Thoracic aorta (tissue), 2 donors: ENCODE measurements at places on chromosomes 5 and 9.

GRCh38 chr5:162657076-162657475, 589.5 kb downstream of the GABRG2 start:
- no peak for DNase-seq

GRCh38 chr5:136726506-136726905, 361.2 kb upstream of the TRPC7 start:
- DNase-seq: no peak

DNA sequence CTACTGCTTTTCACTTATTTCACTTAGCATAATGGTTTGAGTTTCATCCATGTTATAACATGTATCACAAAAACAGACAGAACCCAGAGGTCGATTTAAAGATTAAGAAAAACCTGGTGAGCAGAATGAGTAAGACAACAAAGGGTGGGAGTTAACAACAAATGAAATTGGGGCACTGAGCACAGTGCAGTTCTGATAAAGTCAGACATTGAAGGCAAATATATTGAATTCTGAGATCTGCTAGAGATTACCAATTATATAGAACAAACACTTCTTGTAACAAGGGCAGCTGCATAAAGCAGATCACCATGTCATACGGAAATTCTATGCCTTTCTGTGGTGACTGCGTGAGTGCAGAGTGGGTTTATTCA, 517.3 kb upstream of the RORB start:
- DNase-seq: no peak

- DNase-seq: no peak
These were observed 34.7 kb upstream of the SLC22A5 start for GRCh38 chr5:132334812-132335211.

DNA sequence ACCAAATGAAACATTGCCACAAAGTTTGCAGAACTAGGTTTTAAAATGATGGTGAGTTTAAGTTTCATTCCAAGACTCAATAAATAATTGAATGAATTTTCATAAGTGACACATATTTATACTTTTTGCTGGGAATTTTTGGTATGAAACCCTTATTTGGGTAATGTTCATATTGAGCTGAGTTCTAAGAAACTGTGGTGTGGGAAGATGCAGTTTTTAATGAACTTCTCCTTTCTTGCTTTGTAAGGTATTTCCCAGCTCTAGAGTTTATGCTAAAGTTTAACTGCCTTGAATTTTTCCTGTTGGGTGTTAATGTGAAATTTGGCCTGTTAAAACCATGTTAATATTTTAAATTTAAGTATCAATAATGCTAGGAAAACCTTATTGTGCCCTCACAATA, 15.1 kb downstream of the RABGAP1 start:
- no peak for DNase-seq

GRCh38 chr5:65651144-65651543, 26.3 kb downstream of the SHLD3 start:
- DNase-seq: no peak

GRCh38 chr5:15137414-15137813, 265.8 kb upstream of the ANKH start:
- DNase-seq: no peak

GRCh38 chr5:159048298-159048697, 51.4 kb downstream of the EBF1 start:
- no peak for DNase-seq

- DNase-seq: no peak
These were observed 396.1 kb upstream of the DAP start for GRCh38 chr5:11157132-11157531.

DNA sequence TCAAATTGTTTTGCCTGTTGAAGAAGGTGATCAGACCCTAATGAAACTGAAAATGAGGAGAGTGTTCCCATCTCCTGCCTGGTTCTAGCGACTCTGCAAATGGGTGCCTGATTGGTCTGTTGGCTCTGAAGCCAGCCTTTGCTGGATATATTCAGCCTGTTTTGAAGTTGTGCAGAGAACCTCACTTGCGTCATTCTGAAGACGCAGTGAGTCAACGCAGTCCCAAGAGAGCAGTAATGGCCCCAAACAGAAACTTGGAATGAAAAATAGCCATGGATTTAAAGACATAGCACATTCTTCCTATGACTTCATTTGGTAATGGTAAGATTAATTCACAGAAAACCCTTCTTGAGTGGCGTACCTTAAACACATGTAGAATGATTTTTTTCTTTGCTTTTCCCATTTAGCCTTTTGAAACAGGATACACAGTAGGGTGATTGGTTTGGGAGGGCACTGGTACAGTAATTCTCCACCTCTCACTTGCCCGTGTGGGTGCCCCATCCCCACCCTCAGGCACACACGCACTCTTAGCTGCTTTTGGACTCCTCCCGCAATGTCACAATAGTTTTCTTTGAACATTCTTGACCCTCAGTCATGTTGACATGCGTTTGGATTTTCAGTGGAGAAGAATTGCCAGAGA, 54.1 kb upstream of the ABL1 start:
- peak; percentile 63 for DNase-seq

DNA sequence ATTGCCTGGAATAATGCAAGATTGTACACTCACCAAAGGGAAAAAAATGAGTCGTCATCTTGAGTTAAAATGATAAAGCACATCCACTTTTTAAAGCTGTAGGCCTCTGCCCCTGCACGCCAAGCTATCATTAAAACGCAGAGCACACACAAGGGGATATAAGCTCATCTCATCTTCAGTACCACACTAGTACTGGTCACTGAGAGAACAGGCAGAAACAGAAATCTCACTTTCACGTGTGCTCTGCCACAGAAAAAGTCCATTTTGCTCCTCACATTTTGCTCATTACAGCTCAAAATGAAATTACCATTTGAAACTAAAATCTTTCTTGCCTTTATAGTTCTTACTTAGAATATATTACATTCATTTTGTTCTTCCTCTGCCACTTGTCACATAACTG, 99.2 kb upstream of the SLC30A5 start:
- no peak for DNase-seq

DNA sequence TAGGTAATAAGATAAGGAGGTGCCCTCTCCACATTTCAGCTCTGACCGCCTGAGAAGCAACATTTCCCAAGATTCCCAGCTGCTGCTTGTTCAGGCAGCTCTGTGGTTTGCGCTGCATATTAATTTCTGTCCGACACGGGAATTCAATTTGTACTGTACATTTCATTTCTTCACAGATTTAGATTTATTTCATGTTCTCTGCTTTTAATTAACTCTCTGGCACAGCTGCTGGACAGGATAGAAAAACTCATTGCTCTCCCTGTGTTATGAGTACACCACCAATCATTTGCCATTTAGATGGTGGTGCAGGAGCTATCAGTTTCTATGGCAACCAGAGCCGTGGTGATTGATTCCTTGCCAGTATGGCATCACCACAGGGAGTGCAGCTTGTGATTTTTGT, 558.5 kb downstream of the DMRTA1 start:
- DNase-seq: no peak

GRCh38 chr9:33139421-33140228, 27.5 kb downstream of the B4GALT1 start:
- DNase-seq: no peak

DNA sequence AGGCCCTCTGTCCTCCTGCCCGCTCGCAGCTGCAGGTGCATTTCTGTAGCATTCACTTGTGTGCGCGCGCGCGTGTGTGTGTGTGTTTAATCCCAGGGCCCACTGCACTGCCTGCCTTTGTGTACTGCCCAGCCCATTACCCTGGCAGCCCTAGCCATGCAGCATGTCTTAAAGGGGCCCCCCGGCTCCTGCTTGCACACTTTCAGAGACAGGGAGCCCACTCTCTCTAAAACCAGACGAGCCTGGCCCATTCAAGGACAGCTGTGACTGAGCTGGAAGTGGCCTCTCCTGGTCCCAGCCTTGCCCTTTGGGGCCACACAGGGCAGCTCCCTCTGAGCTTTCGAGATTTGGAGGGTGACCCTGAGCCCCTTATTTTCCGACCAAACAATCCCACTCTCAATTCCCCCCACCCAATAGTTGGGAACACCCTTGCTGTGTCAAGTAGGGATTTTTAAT, 98.9 kb downstream of the DAB2IP start:
- DNase-seq: no peak

- DNase-seq: no peak
These were observed 127.1 kb downstream of the KIF4B start for GRCh38 chr5:155140646-155141045.

- DNase-seq: no peak
These were observed 77.0 kb downstream of the C5orf15 start for GRCh38 chr5:133891390-133891789.

DNA sequence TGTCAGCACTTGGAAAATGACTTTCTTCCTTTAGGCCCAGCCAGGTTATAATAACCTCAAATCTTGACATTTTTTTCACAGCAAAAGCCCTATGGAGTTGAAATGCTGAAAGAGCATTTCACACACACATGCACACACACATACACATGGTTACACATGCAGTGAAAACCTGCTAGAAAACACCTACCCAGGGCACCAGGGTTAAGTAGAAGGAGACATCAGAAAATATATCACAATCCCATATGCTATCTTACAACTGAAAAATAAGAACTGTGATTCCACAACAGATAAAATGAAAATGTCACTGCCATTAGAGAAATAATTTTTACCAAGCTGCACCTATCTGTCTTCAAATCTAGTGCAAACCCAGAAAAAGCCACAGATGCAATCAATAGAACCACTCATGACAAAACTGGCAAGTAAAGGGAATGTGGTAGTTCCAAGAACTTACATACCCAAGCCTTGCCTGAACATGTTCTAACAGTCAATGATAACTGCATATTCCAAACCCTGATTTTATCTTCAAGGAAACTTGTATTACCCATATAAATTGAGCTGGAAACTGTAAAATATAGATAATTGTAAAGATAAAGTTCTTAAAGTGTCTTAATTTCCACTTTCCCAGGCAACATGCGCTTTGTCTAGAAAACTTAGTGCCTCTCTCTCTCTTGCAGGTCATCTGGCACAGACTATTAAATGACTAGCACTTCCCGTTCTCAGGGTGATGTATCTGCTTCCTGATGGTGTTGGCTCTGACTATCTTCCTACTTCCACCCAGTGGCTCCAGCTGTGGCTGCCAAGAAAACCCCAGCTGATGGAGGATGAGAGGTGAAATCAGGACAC, 250.2 kb upstream of the PTGER4 start:
- DNase-seq: no peak

GRCh38 chr9:99135456-99135855, 30.5 kb downstream of the TGFBR1 start:
- no peak for DNase-seq

GRCh38 chr5:20224046-20224445, 236.0 kb upstream of the CDH18 start:
- DNase-seq: no peak

- peak; percentile 8 for DNase-seq
These were observed 173.5 kb downstream of the TRIM32 start for GRCh38 chr9:116860509-116861120.
